ENCODE measurements at places on chromosomes 16 and 17.
A peak's percentile ranks its signal among the peaks of the same experiment; 100 is the strongest.

- ATAC-seq: no peak
Observed at GRCh38 chr16:66508914-66509496, 40.9 kb downstream of the TK2 start.

- ATAC-seq: peak; percentile 73
Observed at GRCh38 chr16:69711115-69711740, 15.1 kb downstream of the NQO1 start.

- no peak for ATAC-seq
Observed at GRCh38 chr16:58536278-58536677, 21.0 kb downstream of the SETD6 start.

GRCh38 chr16:76729525-76729924 is 452.3 kb downstream of the CNTNAP4 start:
- ATAC-seq: no peak

GRCh38 chr16:27197004-27197403 is 6.3 kb upstream of the KDM8 start:
- ATAC-seq: no peak

GRCh38 chr17:65638221-65638975 is 77.0 kb upstream of the AXIN2 start:
- no peak for ATAC-seq

DNA sequence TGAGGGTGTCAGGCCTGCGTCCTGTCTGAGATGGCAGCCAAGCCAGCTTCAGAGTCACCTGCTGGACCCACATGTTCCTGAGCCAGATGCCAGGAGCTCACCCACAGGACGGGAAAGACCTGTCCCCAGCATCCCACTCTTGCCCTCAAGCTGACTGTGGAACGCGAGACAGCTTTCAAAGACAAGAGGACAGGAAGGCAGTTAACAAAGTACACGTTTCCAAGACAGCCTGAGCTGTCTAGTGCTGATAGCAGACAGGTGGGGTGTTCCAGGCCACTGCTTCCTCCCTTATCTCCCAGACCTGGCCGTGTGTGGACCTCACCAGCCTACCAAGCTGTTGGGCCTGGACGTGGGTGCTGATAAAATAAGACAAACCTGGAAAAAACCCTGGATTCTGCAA is 13.2 kb downstream of the CMTM3 start:
- no peak for ATAC-seq

- ATAC-seq: peak; percentile 34
Observed at GRCh38 chr17:29190039-29190438, 9.8 kb upstream of the MYO18A start.

- peak; percentile 36 for ATAC-seq
Observed at GRCh38 chr16:17194190-17194780, 276.5 kb downstream of the XYLT1 start.

DNA sequence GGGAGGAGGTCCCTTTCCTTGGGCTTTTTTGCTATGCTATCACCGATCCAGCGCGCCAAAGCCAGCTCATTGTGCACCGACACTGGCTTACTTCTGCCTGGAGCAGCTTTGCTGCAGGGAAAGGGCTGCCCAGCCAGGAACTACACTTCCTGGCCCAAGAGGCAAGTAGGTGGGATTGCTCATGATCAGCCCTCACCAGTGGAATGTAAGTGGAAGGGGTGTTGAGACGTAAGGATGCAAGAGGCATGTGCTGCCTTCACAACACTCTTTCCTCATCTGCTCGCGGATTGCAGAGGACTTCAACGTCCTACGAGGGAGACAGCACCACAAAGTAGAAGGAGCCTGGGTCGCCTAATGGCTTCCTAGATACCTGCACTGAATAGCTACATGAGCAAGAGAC is 104.3 kb upstream of the FOXF1 start:
- no peak for ATAC-seq

DNA sequence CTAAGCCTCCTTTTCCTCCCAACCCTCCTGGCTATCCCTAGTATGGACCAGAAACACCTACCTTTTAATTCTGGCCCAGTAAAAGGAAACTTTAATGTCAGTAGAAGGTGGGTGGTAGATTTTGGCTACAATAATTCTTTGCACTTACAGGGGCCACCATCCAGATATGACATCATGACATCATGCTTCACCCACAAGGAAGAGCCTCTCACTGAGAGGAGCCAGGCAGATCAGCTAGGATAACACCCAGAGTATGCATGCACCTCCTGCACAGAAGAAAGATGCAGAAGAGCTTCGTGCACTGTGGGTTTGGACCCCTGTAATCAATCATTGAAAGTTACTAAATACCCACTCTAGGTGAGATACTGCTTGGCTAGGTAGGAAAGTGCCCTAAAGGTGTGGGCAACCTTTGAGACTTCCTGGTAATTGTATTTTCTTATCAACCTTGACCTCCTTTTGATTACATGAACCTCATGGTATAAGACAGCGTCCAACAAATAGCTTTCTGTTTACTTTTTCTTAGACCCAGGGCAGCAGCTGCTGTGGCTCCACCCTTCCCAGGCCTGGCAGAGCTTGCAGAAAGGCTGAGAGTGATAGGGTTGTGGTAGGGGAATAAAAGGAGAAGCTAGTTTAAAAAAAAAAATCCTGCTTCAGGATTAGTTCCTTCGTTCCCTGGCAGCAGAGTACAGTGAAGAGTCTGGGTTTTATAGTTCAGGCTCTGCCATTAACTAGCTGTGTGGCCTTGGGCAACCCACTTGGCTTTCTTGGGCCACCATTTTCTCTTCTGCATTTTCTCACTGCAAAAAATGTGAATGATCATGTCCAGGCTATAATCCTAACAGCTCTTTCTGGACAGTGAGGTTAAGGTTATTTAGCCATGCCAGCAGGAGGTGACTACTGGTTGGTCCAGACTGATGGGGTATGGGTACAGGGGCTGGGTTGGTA is 6.2 kb downstream of the MAP3K14 start:
- peak; percentile 14 for ATAC-seq

Measured in esophagus mucosa (tissue), 1 donor.